ENCODE measurements at places on chromosomes 12 and 14.
A peak's percentile ranks its signal among the peaks of the same experiment; 100 is the strongest.

- DNase-seq = no peak
Observed at GRCh38 chr12:131591714-131592709, 118.9 kb upstream of the SFSWAP start.

DNA sequence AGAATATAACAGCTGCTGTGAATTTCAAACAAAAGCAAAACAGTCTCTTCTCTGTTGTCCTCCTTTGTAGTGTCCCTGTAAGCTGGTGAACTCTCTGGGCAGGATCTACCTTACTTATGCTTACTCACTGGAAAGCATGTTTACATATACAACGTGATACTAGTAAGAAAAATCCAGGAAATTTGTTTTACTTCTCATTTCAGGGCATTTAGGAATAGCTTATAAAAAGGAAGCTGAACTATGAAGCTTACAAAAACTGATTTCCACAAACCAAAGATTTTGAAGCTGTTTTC, 311.0 kb downstream of the NOVA1 start:
- DNase-seq = peak; percentile 5

GRCh38 chr12:53241623-53242412, 9.8 kb upstream of the RARG start:
- DNase-seq = no peak

DNA sequence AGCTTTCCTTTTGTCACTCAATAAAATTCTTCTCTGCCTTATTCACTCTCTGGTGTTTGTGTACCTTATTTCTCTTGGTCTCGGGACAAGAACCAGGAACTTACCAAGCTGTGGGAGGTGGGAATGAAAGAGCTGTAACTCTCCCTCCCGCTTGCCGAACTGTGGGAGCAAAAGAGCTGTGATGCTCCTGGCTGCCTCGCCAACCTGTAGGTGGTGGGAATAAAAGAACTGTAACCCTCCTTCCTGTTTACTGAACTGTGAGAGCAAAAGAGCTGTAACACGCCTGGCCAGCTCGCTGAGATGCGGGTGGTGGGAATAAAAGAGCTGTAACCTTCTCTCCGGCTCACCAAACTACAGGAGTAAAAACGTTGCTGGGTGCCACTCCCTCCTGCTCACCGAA, 314.1 kb upstream of the LRIG3 start:
- no peak for DNase-seq

GRCh38 chr14:84027351-84027750, 1502.6 kb upstream of the FLRT2 start:
- no peak for DNase-seq

DNA sequence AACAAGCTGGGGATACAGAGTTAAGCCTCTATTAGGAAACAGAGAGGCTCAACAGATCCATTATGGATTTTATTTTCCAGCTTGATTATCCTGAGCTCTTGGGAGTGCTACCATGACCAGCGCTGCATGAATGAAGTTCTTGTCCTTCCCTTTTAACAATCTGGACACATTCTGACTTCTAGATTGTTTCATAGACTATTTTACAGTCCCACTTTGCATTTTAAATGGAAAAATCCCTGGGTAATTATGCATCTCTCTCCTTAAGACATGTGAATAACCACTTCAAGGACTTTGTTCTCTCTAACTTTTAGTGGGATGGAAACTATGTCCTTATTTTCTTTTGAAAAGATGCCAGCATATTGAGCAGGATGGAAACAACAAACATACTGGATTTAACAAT, 2.0 kb downstream of the CCDC198 start:
- DNase-seq = no peak

- DNase-seq = no peak
Observed at GRCh38 chr14:104158827-104159798, 20.7 kb downstream of the KIF26A start.

DNA sequence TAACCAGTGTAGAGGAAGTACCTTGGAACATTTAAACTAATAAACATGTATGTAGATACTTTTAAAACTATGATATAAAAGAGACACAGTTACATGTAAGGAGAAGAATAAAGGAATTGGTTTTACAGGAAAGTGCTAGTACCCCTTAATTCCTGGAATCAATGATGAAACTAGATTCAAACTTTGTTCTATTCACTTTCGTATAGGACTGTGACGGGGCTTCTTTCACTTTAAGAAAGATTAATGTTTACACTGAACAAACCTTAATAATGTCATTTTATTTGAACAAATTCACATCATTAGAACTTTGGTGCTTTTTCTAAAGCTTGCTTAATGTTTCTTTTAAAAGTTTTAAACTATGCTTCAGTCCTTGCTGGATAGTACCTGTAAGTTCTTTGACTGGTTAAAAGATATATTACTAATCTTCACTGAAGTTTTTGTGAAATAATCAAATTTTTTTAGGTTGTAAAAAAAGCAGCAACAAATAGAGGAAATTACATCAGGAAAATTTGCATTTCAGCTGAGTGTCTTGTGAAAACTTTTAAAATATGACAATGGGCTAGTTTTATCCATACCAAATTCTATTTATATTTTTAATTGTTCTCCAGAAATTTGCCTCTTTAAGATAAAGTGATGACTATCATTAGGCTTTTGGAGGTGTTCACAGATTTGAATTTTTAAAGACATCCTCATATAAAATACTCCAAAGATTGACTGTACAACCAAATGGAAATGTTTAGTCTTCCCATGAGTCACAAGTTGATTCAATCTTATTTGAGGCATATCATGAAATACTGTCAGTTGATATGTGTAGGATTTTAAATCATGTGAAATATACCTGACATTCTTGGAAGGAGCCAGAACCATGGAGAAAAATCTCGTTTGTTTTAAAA, 36.2 kb downstream of the PAPOLA start:
- no peak for DNase-seq

- DNase-seq = no peak
Observed at GRCh38 chr12:22408610-22409376, 74.3 kb upstream of the ST8SIA1 start.
